ENCODE measurements at places on chromosomes 4 and X.

GRCh38 chr4:187887906-187888305 lies 107.7 kb upstream of the ZFP42 start:
- no peak for DNase-seq

DNA sequence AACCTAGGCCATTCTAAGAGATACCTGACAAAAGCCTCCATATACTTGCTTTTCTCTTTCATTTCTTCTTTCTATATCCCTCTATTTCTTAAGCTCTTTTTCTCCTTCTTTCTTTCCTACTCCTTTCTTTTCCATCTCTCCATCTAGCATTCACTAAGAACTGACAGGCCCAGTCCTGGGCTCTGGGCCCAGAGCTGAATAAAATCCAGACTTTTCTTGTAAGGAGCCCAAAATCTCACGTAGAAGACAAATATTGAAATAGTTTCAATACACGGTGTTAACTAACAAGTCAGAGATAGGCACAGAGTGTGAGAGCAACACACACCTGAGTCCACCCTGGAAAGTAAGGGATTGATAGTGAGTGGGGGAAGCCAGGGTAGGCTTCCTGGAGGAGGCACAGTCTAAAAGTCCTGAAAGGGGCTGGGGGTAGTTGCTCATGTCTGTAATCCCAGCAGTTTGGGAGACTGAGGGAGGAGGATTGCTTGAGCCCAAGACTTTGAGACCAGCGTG lies 73.2 kb upstream of the EFNB1 start:
- no peak for DNase-seq

DNA sequence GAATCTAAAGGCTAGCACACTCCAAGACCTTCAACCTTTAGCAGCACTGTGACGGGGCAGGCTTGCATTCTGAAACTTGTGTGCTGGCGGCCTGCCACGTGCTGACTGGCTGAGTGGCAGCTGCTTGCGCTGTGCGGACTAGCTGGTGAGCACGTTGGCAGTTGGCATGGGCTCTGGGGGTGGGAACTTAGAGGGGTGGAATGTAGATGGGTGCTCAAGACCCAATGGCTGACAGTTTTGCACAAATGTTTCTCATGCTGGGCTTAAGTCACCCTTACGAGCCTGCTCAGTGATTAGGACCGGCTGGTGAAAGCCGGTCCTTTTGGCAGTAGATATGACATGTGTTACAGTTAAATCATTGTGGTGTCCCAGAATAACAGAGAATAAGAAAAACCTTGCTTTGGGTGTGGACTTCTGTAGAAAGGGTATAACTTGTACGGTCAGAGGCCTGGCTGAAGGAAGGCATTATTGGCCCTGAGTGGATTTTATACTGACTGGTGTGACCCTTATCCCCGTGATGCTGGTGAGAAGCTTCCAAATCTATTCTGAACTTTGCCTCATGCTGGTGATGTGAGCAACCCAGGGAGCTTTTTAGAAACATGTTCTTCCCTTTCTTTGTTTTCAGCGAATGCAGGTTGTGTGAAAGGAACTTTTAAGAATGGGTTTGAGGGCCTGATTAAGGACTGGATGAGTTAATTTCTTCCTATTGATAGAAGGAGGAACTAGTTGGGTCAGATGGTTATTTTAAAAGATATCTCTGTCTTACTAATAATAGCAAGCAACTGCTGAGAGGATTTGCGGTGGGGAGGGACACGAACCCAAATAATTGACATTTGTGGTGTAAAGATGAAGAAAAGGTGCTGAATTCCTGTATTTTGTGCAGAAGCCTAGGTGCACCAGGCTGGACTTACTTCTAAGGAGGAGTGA lies 107.4 kb upstream of the SLC4A4 start:
- no peak for DNase-seq

DNA sequence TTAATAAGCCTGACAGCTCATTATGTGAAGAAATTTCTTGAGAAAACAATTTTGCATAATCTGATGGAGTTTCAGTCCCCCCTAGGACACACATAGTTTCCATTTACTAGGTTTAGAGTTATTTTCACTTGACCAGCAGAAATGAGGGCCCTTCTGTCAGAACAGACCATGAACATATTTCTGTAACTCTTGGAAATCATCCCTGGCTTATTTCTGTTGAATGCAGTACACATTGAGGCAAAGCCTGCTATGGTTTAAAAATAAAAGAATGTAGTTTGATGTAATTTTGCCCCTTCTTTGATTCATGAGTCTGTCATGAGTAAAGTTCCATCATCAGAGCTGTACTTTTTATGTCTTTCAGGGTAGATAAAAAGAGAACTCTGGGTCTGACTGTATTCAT lies 104.6 kb upstream of the ETNPPL start:
- DNase-seq, result no peak

DNA sequence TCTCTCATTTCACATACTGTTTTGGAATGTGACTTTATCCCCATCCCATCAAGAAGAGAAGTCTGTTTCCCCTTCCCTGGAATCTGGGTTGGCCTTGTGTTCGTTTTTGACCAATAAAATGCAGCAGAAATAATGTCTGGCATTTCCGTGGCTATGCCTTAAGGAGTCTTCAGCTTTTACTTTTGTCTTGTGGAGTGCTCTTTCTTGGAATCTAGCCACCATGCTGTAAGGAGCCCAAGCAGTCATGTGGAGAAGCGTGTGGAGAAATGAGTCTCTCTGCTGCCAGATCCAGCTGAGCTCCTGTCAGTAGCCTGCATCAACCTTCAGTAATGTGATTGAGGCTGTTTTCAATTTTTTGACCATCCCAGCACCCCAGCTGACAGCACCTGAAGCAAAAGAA lies 84.4 kb upstream of the ARMCX2 start:
- DNase-seq, result no peak

GRCh38 chrX:1400742-1401471 lies 9.0 kb upstream of the SLC25A6 start:
- DNase-seq, result no peak
